ENCODE measurements at places on chromosomes 3 and 15. TPM values are rescaled to one million over a fixed set of nuclear protein-coding genes. Genes with fewer than 3 reads are reported as not detected.

GRCh38 chr3:6994081-6994668 lies 133.3 kb downstream of the GRM7 start:
- DNase-seq, result no peak

GRCh38 chr3:116007000-116007399 lies 383.7 kb downstream of the GAP43 start:
- DNase-seq, result no peak

GRCh38 chr15:28902856-28903255 lies 17.1 kb downstream of the APBA2 start:
- no peak for DNase-seq

DNA sequence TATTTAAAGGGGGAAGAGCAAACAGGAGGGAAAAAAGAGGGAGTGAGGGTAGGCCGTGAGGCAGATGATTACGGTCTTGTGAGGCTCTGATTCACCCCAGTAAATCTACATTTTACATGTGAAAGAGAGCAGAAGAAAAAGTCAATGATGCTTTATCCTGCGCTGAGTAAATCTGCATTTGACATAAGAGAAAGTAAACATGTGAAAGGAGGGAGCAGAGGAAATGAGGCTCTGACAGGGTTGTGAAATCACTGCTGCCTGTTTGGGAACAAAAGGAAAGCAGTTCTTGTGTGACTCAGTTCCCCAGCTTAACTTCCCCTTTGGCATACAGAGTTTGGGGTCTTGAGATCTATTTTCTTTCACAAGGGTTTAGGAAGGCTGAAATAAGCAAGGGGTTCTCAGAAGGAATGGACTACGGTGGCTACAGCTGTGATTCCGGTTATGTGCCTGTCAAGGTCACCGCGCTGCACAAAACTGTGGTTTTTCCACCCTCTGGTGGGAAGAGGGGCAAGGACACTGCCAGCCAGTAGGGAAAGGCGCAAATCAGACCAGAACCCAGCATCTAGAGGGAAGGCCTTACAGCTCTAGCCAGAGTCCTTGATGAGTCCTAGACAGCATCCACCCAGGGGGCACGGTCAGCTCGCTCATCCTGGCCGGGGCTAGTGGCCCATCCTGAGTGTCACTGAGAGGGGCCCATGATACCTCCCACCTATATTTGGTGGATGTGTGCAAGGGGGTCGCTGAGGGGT lies 18.9 kb upstream of the HCN4 start:
- no peak for DNase-seq

- no peak for DNase-seq
Measured at GRCh38 chr3:43152649-43153048, 46.8 kb upstream of the POMGNT2 start.

IL17RE gene
- 10.7 TPM for total RNA-seq

MINDY2 gene
- total RNA-seq, result 26.8 TPM

SOX14 gene
- total RNA-seq, result not detected

All from uterus (tissue), 4 donors.